Left lung (tissue), 14 donors: ENCODE measurements at places on chromosomes 16 and 17. TPM values are rescaled to one million over a fixed set of nuclear protein-coding genes. Genes with fewer than 3 reads are reported as not detected.

DNA sequence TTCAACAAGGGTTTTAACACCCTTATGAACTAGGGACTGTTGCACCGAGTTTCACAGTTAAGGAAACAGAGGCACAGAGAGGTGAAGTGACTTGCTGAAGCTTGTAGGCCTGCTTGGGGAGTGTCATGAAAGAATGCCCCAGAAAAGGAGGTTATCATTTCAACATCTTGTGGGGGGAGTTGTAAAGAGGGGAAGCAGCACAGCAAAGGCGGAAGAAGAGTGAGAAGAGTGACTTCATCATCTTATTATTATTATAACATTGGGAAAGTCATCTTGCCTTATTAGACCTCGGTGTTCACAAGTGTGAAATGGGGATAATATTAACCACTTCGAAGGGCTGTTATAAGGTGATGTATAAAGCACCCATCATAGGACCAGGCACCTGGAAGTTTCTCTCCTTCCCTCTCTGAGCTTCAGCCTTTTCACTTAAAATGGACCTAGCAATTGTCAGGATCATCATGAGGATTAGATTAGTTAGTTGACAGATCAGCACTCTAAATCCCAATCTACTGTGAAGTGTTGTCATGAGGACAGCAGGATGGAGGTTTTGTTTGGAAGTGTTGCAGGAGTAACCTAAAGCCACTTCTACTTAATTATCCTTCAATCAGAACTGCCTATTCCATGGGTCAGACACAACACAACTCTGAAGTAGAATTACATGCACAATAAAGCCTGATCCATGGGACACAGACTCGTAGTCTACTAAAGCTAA lies 2.3 kb downstream of the CCL4 start:
- H3K27me3 ChIP-seq: no peaks in the 10 kb centered on the region
- H3K27ac ChIP-seq: peak overlapping the region; percentile 77
- peaks cover 51% of the 10 kb centered on the region for H3K4me1 ChIP-seq
- H3K4me3 ChIP-seq: peak overlapping the region; percentile 36
- no peak for DNase-seq

- DNase-seq: no peak
- H3K4me3 ChIP-seq: no peak overlapping the region
- H3K4me1 ChIP-seq: no peaks in the 10 kb centered on the region
- H3K27ac ChIP-seq: no peak overlapping the region
- H3K36me3 ChIP-seq: no peaks in the 10 kb centered on the region
Observed at GRCh38 chr16:87276091-87276701, 41.0 kb downstream of the C16orf95 start.

- peaks cover 18% of the 10 kb centered on the region for H3K36me3 ChIP-seq
- no peak for DNase-seq
- H3K4me1 ChIP-seq: peaks cover 35% of the 10 kb centered on the region
- H3K27me3 ChIP-seq: no peaks in the 10 kb centered on the region
Observed at GRCh38 chr16:88662222-88662842, 559 bp downstream of the MVD start.

GRCh38 chr17:50196036-50196435 lies 5.4 kb downstream of the COL1A1 start:
- H3K27me3 ChIP-seq: peaks cover 23% of the 10 kb centered on the region
- no peak for DNase-seq
- H3K27ac ChIP-seq: peak overlapping the region; percentile 88

- no peak for DNase-seq
- no peaks in the 10 kb centered on the region for H3K36me3 ChIP-seq
- peak overlapping the region; percentile 93 for H3K27ac ChIP-seq
- H3K27me3 ChIP-seq: no peaks in the 10 kb centered on the region
Observed at GRCh38 chr17:42518755-42519545, 17.1 kb upstream of the NAGLU start.

DNA sequence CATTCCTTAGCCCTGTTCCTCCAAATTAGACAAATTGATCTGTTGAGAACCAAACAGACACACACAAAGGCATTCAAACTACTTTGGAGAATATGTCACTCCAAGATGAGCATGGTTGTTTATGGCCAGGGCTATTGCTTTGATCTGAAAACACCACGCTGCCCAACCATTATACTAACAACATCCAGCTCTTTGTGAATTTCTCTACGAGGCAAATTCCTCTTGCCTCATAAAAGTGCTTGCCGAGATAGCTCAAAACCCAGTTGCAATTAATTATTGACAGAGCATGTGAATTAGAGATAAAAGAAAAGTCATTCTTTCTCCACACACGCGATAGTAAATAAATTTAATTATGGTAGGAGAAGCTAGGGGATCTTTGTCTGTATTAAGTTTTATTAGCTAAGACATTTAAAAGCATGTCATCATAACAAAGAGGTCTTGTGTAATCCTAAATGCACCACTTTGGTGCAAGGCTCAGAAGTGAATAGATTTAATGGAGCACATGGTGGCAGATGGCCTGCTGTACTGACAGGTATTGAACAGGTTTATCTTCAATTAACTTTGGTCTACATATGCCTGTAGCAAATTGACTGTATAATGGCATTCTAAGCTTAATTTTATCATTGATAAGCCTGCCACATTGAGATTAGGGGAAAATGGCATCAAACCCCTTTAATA lies 441.8 kb downstream of the HS3ST4 start:
- H3K4me1 ChIP-seq: no peaks in the 10 kb centered on the region
- H3K27ac ChIP-seq: no peak overlapping the region
- H3K27me3 ChIP-seq: no peaks in the 10 kb centered on the region
- no peaks in the 10 kb centered on the region for H3K36me3 ChIP-seq
- no peak overlapping the region for H3K4me3 ChIP-seq

DNA sequence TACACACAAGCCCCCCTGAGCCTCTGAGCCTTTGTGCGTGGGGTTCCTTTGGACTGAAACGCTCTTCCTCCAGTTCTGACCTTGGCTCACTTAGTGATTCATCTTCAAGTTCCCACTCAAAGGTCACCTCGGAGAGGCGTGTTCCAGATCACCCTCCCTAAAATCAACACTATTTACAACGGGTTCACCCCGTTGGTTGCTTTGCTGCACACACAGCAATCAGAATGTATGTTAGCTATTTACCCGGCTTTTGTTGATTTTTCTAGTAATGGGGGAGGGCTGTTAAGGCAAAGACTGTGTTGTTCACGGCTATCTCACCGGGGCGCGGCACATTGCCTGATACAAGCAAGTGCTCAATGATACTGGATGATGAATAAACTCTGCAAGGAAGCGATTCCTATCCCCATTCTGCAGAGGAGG lies 977 bp downstream of the NAGPA start:
- peaks cover 27% of the 10 kb centered on the region for H3K36me3 ChIP-seq
- H3K27me3 ChIP-seq: no peaks in the 10 kb centered on the region
- no peak overlapping the region for H3K27ac ChIP-seq
- peaks cover 14% of the 10 kb centered on the region for H3K4me1 ChIP-seq

DNA sequence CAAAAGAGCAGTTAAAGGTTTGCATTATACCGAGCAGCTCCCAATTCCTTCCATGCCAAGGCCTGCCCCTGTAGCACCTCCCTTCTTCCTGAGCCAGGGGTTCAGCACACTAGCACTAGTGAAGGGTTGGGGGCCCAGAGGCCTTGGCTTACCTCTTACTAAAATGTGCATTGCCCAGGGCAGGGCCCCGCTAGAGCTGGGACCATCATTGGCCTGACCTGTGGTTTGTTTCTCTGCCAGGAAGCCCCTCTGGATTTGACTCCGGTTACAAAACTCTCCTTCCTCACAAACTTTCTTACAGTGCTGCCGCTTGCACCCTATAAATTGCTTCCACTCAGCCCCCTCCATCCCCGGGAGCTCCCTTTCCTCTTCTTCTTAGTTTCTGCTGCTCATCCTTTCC lies 33.8 kb downstream of the MPRIP start:
- H3K27me3 ChIP-seq: no peaks in the 10 kb centered on the region
- no peak overlapping the region for H3K4me3 ChIP-seq
- peak; percentile 12 for DNase-seq

GRCh38 chr16:21618281-21618680 lies 18.9 kb downstream of the METTL9 start:
- no peaks in the 10 kb centered on the region for H3K36me3 ChIP-seq
- no peak for DNase-seq
- H3K27ac ChIP-seq: no peak overlapping the region
- no peaks in the 10 kb centered on the region for H3K27me3 ChIP-seq
- H3K4me3 ChIP-seq: no peak overlapping the region

GRCh38 chr17:15649861-15650421 lies 30.4 kb upstream of the FBXW10B start:
- no peaks in the 10 kb centered on the region for H3K36me3 ChIP-seq
- H3K27ac ChIP-seq: peak overlapping the region; percentile 84
- H3K4me3 ChIP-seq: peak overlapping the region; percentile 66
- no peaks in the 10 kb centered on the region for H3K27me3 ChIP-seq
- peaks cover 57% of the 10 kb centered on the region for H3K4me1 ChIP-seq

DNA sequence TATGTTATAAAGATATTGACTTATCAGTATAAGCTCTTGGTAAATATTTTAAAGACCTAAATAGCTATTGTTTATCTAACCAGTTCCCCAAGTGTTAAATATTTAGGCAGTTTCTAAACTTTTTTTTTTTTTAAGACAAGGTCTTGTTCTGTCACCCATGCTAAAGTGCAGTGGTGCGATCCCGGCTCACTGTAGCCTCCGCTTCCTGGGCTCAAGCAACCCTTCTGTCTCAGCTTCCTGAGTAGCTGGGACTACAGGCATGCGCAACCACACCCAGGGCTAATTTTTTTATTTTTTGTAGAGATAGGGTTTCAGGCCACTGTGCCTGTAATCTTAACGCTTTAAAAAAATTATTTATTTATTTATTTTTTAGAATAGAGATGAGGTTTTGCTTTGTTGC lies 43.5 kb downstream of the SNX29 start:
- H3K36me3 ChIP-seq: no peaks in the 10 kb centered on the region
- H3K4me3 ChIP-seq: no peak overlapping the region
- no peak overlapping the region for H3K27ac ChIP-seq

GRCh38 chr17:30600830-30601494 lies 123.8 kb downstream of the GOSR1 start:
- no peaks in the 10 kb centered on the region for H3K27me3 ChIP-seq
- no peaks in the 10 kb centered on the region for H3K36me3 ChIP-seq
- H3K4me3 ChIP-seq: peak overlapping the region; percentile 89
- H3K4me1 ChIP-seq: no peaks in the 10 kb centered on the region
- DNase-seq: peak; percentile 25
- peak overlapping the region; percentile 93 for H3K27ac ChIP-seq

DNA sequence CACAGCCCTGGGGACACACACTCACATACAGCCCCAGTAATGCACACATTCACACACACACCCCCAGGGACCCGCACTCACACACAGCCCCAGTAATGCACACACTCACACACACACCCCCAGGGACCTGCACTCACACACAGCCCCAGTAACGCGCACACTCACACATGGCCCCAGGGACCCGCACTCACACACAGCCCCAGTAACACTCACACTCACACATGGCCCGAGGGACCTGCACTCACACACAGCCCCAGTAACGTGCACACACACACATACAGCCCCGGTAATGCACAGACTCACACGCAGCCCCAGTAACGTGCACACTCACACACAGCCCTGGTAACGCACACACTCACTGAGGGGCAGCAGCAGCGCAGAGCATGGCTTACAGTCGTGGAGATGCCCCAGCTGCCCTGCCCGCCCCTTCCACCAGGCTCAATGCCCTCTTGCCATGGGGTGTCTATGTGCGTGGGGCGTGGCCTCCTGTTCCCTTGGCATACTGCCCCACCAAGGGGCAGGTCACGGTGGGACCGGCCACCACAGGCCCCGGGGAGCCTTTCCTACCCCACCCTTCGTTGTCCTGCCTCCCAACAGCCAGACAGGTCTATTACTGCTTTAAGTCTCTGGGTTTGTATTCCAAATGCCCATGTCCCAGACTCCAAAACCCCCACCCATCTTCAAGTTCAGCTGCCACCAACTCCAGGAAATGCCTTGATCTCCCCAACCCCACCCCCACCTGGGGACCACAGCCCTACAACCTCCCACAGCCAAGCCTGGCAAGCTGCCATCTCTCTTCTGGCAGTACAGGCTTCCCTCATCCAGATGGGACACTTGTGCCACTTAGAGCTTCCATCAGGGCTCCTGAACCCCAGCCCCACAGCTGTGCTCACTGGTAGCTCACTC lies 2.7 kb downstream of the CCDC102A start:
- no peak for DNase-seq
- no peak overlapping the region for H3K4me3 ChIP-seq
- no peaks in the 10 kb centered on the region for H3K36me3 ChIP-seq
- peaks cover 67% of the 10 kb centered on the region for H3K27me3 ChIP-seq
- peaks cover 70% of the 10 kb centered on the region for H3K4me1 ChIP-seq
- H3K27ac ChIP-seq: peak overlapping the region; percentile 13

DNA sequence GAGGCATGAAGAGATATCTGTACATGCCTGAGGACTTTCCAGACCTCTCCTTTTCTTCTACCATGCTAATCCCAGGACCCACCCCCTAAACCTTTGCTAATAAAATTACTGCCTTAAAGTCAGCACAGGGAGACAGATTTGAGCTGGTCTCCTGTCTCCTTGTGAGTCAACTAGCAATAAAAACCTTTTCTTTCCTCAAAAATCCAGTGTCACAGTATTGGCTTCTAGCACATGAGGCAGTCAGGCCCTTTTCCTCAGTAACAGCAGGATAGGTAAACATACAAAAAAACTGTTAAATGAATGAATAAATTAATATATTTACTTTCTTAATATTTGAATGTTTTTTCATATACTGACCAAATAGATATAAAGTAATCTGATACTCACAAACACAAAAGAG lies 41.3 kb downstream of the ABCA10 start:
- H3K36me3 ChIP-seq: no peaks in the 10 kb centered on the region
- no peaks in the 10 kb centered on the region for H3K27me3 ChIP-seq
- no peaks in the 10 kb centered on the region for H3K4me1 ChIP-seq
- H3K4me3 ChIP-seq: no peak overlapping the region
- H3K27ac ChIP-seq: no peak overlapping the region
- DNase-seq: no peak

- H3K36me3 ChIP-seq: no peaks in the 10 kb centered on the region
- peaks cover 29% of the 10 kb centered on the region for H3K27me3 ChIP-seq
- H3K4me1 ChIP-seq: peaks cover 49% of the 10 kb centered on the region
- peak overlapping the region; percentile 58 for H3K27ac ChIP-seq
- peak; percentile 77 for DNase-seq
Observed at GRCh38 chr16:88922114-88922825, 54.7 kb downstream of the CBFA2T3 start.

GRCh38 chr17:82884341-82884969 lies 44.6 kb upstream of the ZNF750 start:
- peaks cover 80% of the 10 kb centered on the region for H3K4me1 ChIP-seq
- H3K27me3 ChIP-seq: no peaks in the 10 kb centered on the region
- no peak overlapping the region for H3K4me3 ChIP-seq
- no peak for DNase-seq
- no peak overlapping the region for H3K27ac ChIP-seq
- no peaks in the 10 kb centered on the region for H3K36me3 ChIP-seq

The CCL1 gene
- not detected for total RNA-seq

The DNAH9 gene
- total RNA-seq: 0.38 TPM

The RAB34 gene
- 79.5 TPM for total RNA-seq

The SLC52A1 gene
- total RNA-seq: 0.58 TPM

The C17orf78 gene
- total RNA-seq: not detected

The ARHGAP23 gene
- total RNA-seq: 49.1 TPM

The FAM20A gene
- total RNA-seq: 46.8 TPM

The IQCK gene
- 13.4 TPM for total RNA-seq

The ITGA2B gene
- 3.2 TPM for total RNA-seq

The KRTAP2-2 gene
- not detected for total RNA-seq

The GPR179 gene
- 0.50 TPM for total RNA-seq

The RND2 gene
- 0.73 TPM for total RNA-seq

The FBXO39 gene
- not detected for total RNA-seq
